Inflammatory macrophage treated with lipopolysaccharide for 4 hours (primary cell): ENCODE measurements at places on chromosomes 2 and 18.

DNA sequence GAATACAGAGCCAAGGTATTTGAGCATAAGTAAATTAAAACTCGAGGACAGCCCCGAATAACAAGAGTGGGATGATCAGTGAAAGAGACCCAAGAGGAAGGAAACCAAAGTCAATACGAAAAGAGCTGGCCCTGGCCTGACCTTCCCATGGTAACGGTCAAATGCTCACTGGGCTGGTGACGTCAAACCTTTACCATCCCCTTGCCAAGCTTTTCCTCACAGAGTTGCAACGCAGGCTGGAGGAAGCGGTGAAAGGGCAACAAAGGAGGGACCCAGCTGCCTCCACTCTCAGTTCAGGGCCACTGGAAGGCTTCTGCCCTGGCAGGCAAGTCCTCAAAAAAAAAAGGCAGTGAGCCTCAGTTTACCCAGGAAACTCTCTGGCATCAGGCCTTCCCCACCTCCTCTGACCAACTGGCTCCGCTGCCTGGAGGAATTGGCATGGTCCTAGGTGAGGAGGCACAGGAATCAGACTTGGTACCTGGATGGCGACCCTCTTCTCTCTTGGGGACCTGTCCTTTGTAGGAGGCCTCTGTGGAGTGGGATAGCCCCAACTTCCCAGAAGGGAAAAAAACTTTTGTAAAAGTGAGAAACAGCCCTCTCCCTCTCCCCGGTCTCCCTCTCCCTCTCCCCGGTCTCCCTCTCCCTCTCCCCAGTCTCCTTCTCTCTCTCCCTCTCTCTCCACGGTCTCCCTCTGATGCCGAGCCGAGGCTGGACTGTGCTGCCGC is 212.4 kb downstream of the ANAPC1 start:
- DNase-seq = peak; percentile 93

DNA sequence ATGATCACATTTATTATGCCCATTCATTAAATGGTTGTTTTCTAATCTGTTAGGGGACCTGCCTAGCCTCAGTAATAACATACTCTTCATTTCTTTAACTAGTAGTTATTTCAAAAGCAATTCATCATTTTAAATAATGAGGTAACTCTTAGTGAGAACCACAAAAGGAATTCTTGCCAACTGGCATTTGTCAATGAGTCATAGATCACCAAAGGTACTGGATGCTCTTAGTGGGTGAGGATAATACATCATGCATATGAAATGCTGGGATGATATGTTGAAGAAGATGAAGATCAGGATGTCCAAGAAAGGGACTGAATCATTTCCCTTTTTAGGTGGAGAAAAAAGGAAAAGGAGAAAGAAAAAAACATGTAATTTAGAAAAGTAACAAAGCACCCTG is 826.2 kb upstream of the DDX18 start:
- DNase-seq = no peak

- no peak for DNase-seq
Observed at GRCh38 chr2:99876956-99877355, 265.4 kb downstream of the AFF3 start.

GRCh38 chr2:164875334-164876205 is 33.9 kb upstream of the COBLL1 start:
- no peak for DNase-seq

GRCh38 chr2:120661551-120661950 is 74.1 kb upstream of the GLI2 start:
- DNase-seq = no peak

DNA sequence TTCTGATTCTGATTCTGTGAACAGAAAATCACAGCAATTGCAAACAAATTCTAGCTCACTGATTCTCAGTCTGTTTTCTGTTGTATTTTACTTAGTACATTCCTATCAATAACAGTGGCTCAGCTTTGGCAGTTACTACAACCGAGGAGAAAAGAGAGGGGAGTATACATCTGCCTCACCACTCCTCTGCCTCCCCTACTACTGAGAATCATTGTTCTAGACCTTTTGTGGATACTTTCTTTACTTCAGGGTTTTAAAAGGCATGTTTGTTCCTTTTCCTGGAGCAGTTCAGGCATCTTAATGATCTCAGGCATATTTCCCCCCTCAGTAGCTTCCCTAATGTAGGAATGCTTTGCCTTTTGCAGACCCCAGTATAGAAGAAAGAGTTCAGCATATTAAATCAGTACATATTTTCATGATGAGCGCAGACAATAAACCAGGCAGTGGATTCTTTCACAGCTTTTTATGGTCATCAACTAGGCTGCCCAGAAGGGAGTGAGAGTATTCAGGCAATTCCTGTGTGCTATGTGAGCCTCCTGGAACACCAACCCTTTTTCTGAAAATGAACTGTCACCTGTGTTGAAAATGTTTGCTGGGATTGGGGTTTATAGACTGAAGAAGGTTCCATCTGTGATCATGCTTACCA is 10.3 kb downstream of the STAMBP start:
- no peak for DNase-seq

- no peak for DNase-seq
Observed at GRCh38 chr2:65043001-65043400, 13.2 kb upstream of the CEP68 start.

DNA sequence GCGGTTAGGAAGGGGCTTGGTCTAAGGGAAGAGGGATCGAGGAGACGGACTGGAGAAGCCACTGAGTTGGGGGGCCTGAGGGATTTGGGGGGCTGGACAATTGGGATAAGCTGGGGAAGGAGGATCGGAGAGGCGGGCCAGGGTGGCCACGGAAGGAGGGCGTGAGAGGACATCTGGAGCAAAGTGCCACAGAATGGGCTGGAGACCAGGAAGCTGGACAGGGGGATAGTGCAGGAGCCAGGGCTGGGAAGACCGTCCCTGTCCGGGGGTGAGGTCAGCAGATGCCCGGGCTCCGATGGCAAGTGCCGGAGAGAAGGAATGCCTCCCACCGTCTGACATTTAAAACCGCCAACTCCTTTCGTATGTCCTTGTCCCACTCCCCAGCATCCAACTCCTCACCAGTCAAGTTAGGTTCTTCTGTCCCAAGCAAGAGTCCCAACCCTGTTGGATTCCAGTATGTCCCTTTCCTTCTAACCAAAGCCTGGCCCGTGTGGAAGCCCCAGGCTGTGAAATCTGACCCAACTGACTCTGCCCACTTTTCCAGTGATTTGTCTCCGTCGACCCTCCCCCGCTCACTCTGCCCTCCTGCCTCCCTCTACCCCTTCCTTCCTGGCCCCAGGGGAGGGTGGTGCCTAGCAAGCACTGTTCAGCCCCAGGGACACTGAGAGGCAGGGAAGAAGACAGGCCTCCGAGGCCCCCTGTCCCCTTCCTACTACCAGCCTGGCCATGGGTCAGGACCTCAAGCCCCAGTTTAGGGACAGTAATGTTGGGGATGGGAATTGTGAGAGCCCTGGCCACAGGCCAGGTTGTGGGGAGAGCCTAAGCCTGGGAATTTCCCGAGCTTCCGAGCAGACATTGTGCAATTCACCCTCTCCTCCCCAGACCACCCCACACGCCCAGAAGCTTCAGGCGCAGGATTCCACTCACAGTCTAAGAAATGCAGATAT is 31.5 kb upstream of the TMBIM1 start:
- DNase-seq = peak; percentile 61

DNA sequence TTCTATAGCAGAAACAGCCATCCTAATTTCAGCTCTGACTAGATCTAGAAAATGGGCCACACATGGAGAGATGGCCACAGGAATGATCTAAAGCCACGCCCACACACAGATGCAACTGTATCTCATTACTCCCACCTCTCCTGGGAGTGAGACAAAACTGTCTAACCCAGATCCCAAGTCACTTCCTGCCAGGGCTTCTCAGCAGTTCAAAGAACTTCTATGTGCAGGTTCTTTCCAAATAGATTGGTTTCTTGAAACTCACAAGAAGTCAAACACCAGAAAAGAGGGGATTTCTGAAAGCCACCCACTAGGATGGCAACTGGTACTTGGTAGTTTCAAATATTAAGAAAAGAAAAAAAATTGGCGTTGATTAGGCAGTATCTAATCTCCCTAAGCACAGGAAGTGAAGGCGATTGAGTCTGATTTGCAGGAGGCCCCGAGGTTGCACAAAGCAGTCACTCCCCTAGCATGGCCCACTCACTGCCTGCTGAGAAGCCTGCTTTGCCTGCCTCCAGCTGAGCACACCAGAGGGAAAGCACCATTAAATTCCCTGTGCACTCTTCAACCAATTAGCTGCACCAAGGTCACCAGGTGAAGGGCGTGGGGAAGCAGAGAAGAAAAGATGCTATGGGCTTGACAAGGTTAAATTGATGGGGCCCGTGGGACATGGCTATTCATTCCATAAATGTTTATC is 51.1 kb downstream of the PAPOLG start:
- peak; percentile 95 for DNase-seq

DNA sequence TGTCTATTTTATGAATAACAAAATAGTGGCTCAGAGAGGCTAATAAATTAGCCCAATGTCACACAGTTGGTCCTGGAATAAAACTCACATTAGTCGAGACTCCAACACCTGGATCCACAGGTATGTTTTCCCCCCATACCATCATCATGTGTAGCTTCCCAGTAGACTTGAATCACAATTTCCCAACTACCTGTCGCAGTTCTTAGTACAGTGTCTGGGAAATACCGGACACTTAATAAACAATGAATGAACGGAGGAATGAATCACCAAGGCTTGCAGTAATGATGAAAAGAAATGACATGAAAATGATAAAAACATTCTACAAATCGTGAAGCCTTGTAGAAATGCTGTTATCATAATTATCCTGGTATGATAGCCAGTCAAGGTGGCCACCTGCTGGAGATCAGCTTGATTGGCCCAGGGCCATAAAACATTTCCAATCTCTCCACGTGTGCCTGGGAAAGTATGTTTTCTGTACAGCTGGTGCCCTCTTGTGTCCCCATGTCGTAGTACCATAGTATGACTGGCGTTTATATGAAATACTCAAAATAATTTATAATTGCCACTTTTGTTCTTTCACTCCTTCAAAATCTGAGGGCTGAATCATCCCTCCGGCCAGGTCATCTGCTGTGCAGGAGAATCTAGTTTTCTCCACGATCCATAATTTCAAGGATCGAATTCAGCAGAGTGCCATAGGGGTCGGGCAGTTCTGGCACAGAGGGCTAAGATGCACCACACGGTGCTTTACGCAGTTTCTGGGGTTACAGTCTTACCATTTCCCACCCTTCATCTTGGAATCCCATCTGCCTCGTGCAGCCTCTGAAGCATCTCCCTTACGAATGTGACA is 95.4 kb downstream of the LAMA1 start:
- peak; percentile 6 for DNase-seq
